ENCODE measurements at places on chromosomes 3 and 15. TPM values are rescaled to one million over a fixed set of nuclear protein-coding genes. Genes with fewer than 3 reads are reported as not detected.

GRCh38 chr3:111324645-111325044, 217.4 kb upstream of the CD96 start:
- no peak for DNase-seq

DNA sequence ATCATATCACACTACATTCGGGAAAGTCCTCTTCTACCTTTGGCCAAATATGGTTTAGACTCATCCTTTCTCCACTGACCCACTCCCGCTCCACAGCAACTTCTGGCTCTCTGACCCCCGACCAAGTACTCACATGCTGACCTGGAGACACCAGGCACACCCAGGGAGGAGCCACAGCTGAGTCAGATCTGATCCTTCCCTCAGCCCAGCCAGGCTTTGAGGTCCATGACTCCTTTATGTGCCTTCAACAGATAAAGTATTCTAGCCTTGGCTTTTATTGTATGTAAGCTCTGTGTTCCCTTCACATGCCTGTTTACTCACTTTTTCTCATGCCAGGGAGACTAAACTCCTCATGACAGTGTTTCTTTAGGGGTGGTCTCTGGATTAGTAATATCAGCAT, 166.9 kb upstream of the UMPS start:
- DNase-seq = no peak

GRCh38 chr3:15171096-15171495, 35.0 kb upstream of the CAPN7 start:
- DNase-seq = peak; percentile 40

DNA sequence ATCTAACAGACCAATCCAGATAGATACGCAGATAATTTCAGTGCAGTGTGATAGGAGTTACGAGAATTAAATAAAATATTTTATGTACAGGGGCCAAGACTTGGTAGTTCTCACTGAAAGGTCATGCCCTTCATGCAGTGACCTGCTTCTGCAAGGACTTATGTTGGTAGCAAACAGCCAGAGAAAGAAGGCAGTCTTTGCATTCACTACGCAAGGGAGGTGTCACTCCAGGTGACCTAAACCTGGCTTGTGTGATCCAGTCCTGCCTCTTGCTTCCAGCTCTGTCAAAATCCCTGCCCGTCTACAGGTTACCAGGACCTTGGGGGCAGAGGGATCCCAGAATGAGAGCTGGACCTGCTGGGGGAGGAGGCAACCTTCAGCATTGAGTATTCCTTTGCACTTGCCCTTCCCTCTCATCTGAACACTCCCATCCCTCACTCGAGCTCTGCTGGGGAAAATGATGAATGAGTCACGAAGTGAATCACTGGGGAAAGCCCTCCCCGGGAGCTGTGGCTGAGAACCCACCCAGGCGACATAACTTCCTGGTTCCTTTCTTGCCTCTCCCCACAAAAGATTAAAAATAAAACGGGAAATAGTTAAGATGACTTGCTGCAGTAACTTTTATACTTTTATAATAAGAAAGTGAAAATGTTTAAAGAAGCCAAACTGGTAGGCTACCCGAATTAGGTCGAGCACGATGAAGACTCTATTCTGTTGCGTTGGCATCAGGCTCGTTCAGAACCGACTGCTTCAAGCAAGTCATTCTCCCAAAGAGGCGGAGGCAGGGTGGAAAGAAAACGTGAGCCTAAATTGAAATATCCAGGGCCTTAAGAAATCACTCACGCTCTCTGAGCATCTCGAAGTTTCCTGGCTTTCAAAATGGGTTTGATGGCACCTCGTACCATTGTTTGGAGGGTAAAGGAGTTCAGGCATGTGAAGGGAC, 216.1 kb downstream of the SLCO3A1 start:
- peak; percentile 44 for DNase-seq

Gene LRRN1
- total RNA-seq = not detected

GRCh38 chr3:110248666-110249065, 823.0 kb upstream of the NECTIN3 start:
- no peak for DNase-seq

DNA sequence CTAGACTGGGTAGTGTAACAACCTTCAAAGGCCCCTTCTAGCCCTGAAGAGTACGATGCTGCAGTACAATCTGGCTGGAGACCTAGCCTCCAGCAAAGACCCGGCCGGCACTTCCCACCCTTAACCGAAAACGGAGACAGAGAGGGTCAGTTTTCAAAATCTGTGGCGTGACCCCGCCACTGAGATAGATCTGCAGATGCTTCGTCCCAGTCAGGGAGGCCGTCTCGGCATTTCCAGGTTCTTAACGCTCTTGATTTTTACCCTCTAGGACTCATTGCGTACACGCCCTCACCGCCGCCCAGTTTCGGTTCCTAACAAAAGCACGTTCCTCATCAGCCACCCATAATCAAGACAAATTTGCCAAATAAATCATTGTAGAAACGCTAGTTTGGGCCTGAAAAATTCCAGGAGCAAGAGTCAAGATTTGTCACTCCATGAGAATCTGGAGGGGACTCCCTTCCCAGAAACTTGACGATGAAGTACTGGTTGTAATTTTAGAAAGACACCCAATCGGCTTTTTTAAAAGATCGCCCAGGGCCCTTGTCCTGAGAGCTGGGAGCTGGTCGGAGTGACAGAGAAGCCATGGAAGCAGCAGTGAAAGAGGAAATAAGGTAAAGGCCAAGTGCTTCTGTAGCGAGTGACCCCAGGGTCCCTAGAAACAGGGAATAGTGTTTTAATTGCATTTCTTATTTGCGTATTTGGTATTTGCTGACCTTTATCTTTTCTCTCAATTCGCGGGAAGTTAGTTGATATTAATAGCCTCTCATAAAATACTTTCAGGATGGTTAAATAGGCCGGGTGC, 868 bp upstream of the TMEM87A start:
- peak; percentile 30 for DNase-seq

Gene EPHA6
- total RNA-seq = not detected

Measured in GM12878 (cell line).